Aorta (tissue), 5 donors: ENCODE measurements at places on chromosomes 1 and 21. TPM values are rescaled to one million over a fixed set of nuclear protein-coding genes. Genes with fewer than 3 reads are reported as not detected.

Gene TP73
- 0.18 TPM for total RNA-seq

DNA sequence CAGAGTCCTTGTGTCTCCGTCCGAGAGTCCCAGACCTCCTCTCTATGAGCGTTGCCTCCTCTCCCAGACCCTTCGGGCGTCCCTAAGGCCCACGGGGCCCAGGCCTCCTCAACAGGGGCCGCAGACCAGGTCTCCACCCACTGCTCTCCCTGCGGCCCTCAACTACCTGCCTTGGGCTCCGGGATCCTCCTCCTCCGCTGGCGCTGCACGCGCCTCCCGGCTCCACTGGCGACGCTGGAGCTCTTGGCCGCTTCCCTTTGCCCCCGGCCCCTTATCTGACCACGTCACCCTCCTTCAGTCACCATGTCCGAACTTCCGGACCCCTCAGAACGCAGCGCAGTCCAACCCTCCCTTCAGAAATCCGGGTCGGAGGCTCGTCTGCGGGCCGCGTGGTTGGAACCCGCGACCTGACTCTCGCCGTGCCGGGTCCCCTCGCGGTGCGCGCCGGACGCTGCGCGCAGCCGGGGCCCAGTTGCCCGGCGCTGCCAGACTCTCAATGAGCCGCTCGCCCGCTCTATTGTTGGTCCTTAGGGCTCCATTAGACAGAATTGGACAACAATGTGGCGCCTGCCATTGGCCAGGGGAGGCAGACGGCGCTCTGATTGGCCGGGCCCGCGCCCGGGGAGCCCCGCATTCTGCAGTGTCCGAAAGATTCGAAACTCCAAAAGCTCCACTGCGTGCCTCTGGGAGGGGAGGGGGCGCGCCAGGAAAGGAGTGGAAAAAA, at the start of gene DMRTA2:
Gene DMRTA2, minus strand, starts transcription at position 498 of the 724 bp plus-strand sequence. CDS start 1,907 bp downstream, outside the sequence.
- no peak for DNase-seq

Gene TRIM17
- total RNA-seq = 0.62 TPM

Gene ZNHIT6
- 19.1 TPM for total RNA-seq

- no peak for DNase-seq
Measured at GRCh38 chr1:17155257-17155920, 36.1 kb upstream of the PADI2 start.

DNA sequence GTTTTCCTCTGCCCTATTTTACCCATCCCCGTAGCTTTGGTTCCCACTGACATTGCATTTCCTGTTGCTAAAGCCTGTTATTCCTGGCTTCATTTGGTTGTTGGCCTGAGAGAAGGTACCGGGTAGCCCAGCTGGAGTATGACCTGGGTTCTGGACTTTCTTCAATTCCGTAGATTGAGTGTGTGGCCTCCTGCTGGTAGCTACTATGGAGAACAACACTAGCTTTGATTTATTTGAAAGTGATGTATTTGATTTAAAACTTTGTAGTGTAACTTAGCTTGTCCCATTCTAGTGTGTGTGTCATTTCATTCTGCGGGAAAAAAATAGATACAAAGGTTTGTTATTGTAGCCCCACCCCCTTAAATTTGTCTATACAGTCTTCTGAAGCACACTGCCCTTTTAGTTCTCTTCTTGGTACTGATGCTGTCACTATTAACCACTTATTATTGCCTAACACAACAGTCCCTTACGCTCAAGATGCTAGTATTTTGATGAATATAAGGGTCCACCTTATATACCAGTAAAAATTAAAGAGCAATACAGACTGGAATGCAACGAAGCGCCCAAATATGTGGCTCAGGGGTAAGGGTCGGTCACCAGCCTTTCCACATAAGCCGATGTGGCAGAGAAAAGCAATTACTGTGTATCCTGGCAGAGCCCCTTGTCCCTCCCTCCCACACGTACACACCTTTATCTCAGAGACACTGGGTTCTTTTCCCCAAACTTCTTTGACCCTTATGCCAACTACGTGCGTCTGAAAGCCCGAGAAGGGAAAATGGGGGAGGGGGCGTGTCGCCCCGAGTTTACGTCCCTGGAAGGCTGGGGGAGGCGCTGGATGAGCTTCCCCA, 643 bp upstream of the MOV10 start:
- peak; percentile 78 for DNase-seq

- DNase-seq = no peak
Measured at GRCh38 chr21:36611379-36611778, 87.5 kb upstream of the SIM2 start.

Gene PRRX1
- total RNA-seq = 159 TPM

GRCh38 chr21:25953659-25954058, 216.9 kb downstream of the APP start:
- DNase-seq = no peak
